GM12865 (cell line): ENCODE measurements at places on chromosomes 3 and 15.

- no peak for DNase-seq
Observed at GRCh38 chr15:34252545-34252944, 27.7 kb downstream of the EMC4 start.

DNA sequence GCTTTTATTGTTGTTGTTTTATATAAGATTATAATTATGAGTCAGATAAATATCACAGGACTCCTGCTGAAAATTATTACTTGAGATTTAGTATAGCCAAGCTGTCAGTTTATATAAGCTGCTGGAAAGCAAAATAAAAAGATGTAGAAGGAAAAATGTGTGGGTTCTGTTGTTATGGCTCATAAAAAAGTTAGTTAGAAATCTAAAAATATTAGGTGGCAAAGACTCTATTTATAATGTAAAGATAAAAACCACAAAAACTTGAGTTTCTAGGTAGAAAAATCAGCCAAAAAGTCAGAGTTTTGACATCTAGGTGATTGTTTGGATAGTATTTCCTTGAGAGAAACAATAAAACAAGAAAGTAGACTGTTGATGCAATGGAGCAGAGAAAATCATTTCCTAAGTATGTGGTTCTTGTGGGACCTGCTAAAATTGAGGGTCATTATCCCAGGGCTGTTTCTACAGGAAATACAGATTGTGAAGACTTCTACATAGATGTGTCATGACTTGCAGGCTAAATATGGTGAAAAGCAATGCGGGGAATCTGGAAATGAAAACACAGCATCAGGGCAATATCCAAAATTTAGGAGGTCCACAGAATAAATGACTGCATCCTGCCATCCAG is 1109.6 kb upstream of the CADM2 start:
- no peak for DNase-seq

- DNase-seq: no peak
Observed at GRCh38 chr3:9946112-9947024, 5.8 kb downstream of the PRRT3 start.

DNA sequence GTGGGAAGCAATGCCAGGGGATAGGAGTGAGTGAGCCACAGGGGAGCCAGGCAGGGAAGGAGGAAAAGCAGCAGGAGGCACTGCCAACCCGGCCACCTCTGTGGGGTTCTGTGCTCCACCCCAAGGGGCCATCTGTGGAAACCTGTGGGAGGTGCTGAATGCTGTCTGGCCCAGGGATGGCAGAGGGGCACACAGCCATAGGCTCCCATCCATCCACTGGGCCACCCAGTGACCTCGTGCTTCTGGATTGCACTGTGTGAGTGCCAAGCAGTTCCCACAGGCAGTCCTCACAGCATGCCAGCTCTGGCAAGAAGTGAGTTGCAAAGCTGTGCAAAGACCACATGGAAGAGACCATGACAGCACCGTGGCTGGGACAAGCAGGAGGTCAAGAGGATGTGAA is 27.5 kb downstream of the DNAJB8 start:
- no peak for DNase-seq

DNA sequence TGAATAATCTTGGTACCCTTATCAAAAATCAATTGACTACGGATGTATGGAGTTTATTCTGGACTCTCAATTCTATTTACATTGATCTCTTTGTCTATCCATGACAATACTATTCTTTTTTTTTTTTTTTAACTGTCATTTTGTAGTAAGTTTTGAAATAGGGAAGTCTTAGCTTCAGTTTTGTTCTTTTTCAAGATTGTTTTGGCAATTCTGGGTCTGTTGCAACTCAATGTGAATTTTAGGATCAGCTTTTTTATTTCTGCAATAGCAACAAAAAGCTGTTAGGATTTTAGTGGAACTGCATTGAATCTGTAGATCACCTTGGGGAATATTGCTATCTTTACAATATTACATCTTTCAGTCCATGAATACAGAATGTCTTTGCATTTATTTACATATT is 21.4 kb downstream of the BTLA start:
- no peak for DNase-seq

GRCh38 chr3:184574515-184575417 is 13.2 kb downstream of the EPHB3 start:
- no peak for DNase-seq

- no peak for DNase-seq
Observed at GRCh38 chr15:83682476-83683088, 28.7 kb downstream of the ADAMTSL3 start.

DNA sequence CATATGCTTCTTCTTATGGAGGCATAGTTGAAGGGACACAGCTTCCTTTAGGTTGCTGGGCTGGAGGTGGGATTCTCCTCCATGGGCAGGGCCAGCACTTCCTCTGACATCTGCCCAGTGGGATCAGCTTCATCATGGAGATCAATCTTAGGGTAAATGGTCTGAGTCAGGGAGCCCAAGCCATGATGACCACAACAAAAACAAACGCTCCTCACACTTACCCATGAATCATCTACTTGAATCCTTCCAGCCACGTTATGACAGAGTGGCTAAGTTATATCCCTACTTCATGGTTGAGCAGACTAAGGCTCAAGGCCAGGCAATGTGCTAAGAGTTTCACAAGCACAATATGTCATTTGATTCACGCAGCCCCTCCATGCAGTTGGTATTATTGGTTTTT is 87.2 kb upstream of the NMNAT3 start:
- no peak for DNase-seq

DNA sequence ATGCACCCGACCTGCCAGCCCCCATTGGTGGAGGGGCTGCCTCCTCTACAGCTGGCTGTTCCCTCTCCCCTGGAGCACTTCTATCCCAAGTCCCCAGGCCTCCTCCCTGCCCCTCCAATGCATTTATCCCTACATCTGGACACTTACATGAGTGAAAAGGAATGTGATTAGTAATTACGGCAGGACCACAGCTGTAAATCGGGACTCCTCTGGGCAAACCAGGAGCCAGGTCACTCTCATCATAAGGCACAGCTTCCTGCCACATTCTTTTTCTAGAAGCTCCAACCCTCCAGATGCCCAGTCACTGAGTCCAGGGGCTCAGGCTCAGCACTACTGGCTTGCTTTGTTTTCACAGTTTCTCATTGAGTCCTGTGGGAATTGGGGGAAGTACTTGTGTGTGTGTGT is 54.3 kb downstream of the IL20RB start:
- no peak for DNase-seq

DNA sequence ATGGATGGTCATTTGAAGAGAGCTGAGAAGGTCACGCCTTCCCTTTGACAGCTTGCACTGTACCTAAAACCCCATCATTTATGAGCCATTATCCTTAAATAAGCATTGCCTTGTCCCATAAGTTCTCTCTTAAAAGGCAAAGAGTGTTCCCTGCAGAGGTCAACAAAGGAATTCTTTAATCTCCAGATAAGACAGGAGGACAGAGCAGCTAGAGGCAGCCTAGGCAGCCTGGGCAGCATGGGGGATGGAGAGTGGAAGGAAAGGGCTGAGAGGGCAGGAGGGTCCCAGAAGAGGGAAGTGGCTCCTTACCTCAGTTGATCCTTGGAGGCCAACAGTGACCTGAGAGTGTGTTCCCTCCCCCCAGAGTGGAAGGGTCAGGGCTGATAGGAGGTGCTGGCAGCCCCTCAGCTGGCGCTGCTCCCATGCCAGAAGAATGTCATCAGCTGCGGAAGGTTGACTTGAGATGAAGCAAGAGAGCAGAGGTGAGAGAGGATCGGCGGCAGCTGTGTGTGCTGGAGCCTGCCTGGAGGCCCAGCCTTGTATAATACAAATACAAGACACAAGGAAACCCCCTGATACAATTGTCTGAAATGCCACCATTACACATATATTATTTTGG is 12.8 kb downstream of the KBTBD13 start:
- no peak for DNase-seq

DNA sequence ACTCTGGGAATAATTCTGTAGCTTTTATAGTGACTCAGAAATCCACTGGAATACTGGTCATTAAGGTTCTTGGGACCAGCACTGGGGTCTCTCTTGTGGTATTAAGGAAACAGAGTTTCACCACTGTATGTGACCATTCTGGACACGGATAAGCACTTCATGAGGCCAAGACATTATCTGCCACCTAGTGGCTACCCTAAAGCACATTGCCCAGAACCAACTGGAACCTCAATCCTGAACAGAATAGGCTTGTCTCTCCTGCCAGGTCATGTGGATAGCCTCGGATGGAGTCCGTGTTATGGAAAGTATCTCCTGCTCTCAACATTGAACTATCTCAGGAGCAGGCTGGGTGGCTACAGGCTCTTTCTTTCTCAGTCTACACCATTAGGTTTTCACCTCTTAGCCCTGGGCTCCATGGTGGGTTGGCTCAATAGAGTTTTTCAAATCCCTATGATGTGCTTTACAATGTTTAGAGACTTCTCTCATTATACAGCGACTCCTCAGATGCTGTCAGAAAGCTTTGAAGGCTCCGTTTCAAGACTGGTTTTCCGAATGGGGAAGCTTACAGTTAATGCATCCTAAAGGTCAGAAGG is 167.6 kb upstream of the ST8SIA2 start:
- peak; percentile 42 for DNase-seq
